Peyer's patch (tissue), 4 donors: ENCODE measurements at places on chromosomes 13 and 19. TPM values are rescaled to one million over a fixed set of nuclear protein-coding genes. Genes with fewer than 3 reads are reported as not detected.

- no peaks in the 10 kb centered on the region for H3K27me3 ChIP-seq
- H3K4me3 ChIP-seq: no peak overlapping the region
- H3K4me1 ChIP-seq: no peaks in the 10 kb centered on the region
- no peaks in the 10 kb centered on the region for H3K36me3 ChIP-seq
- peak overlapping the region; percentile 64 for H3K27ac ChIP-seq
- peak; percentile 67 for DNase-seq
Observed at GRCh38 chr13:42028113-42028799, 20.2 kb upstream of the DGKH start.

GRCh38 chr19:38971672-38972071 lies 3.9 kb downstream of the FBXO17 start:
- DNase-seq: no peak
- H3K27ac ChIP-seq: no peak overlapping the region
- H3K27me3 ChIP-seq: peaks cover 10% of the 10 kb centered on the region
- H3K36me3 ChIP-seq: no peaks in the 10 kb centered on the region

Gene PABPC3
- 0.40 TPM for total RNA-seq

- DNase-seq: no peak
- H3K27ac ChIP-seq: no peak overlapping the region
- H3K4me3 ChIP-seq: no peak overlapping the region
- H3K4me1 ChIP-seq: peaks cover 18% of the 10 kb centered on the region
- H3K27me3 ChIP-seq: no peaks in the 10 kb centered on the region
Observed at GRCh38 chr19:33296488-33296971, 5.8 kb downstream of the CEBPA start.

Gene ZNF560
- not detected for total RNA-seq

GRCh38 chr13:74145249-74145975 lies 11.2 kb upstream of the KLF12 start:
- no peak overlapping the region for H3K4me3 ChIP-seq
- no peaks in the 10 kb centered on the region for H3K27me3 ChIP-seq
- DNase-seq: no peak
- H3K36me3 ChIP-seq: no peaks in the 10 kb centered on the region
- H3K4me1 ChIP-seq: no peaks in the 10 kb centered on the region

DNA sequence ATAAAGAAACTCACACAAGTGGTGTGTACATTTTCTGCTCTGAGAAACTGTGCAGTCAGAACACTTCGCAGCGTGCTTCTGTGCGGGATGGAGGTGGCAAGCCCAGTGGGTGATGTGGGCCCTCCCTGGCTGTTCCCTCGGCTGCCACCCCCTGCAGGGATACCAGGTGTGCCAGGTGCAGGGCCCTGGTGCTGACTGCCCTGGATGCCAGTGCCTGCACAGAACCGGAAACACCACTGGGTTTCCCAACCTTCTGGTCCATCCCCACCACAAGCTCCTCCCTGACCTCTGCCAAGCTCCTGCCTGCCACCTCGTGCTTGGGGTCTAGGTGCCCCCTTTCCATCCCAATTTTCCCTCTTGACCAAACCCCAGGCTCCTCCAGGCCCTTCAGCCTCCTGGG lies 81.9 kb upstream of the MCF2L start:
- DNase-seq: no peak
- H3K4me1 ChIP-seq: no peaks in the 10 kb centered on the region
- H3K36me3 ChIP-seq: peaks cover 9% of the 10 kb centered on the region
- no peak overlapping the region for H3K27ac ChIP-seq
- no peaks in the 10 kb centered on the region for H3K27me3 ChIP-seq

Gene ARMC6
- 22.9 TPM for total RNA-seq

DNA sequence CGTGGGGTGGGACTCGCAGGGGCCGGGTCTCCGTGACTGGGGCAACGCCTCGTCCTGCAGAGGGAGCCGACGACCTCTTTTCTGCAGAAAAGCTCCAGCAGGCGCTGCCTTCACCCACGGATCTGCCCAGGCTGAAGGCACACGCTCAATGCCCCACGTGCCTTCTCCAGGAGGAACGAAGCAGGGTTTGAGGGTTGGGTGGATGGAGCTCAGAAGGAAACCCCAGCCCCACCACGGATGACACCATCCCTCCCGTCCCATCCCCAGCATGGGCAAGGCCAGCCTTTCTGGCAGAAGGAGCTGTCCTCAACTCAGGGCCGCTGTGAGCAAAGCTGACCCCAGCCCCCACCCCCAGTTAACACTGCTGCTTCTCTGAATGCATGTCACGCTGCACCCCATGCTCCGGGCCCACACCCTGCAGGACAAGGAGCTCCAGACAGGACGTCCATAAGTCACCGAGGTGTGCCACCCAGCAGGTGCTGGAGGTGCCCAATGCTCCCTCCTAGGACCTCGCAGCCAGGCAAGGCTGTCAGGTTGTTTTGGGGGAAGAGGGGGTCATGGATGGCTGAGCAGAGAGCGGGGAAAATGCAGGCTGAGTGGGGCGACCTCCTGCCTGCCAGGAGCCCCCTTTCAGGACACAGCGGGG lies 7.4 kb downstream of the C19orf25 start:
- H3K4me1 ChIP-seq: peaks cover 44% of the 10 kb centered on the region
- H3K4me3 ChIP-seq: no peak overlapping the region
- DNase-seq: no peak
- H3K36me3 ChIP-seq: peaks cover 17% of the 10 kb centered on the region

DNA sequence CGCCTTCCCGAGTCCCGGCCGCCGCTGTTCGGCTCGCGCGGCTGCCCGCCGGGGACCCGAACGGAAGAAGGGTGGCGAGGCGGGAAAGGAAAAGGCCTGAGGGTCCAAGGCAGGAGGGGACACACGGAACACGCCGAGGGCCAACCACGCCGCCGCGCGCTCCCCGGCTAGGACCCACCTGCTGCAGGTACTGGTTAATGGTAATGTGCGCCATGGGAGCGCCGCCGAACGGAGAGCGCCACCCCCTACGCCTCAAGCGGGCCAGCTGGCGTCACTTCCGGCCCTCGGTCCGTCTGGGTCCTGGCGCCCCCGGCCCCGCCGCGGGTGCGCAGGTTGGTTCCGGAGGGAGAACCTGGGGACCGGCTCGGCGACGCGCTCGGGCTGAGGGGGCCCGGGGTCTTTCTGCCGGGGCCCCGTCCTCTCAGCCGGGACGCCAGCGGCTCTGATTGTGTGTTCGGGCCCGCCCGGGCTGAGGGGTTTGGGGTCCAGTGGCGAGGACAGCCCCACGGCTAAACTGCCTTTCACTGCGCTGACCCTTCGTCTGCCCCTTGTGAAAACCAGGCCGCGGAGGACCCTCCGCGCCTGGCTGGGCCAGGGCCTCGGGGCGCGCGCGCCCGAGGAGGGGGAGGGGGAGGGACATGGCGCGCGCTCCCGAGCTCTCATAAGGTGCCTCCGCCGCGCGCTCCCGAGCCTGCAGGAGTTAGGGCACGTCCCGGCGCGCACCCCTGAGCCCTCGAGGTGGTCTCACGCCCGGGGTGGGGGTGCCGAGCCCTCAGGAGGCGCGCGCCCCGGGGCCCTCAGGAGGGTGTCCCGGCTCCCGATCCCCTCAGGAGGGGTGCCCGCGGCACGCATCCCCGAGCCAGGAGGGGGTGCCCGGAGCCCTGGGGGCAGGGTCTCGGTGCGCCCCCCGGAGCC lies at the start of gene PCID2:
Gene PCID2, minus strand, starts transcription at position 249 of the 915 bp plus-strand sequence. Its CDS starts 35 bp downstream, at position 214.
- no peaks in the 10 kb centered on the region for H3K27me3 ChIP-seq
- no peaks in the 10 kb centered on the region for H3K36me3 ChIP-seq
- no peaks in the 10 kb centered on the region for H3K4me1 ChIP-seq
- peak within 1 kb of the TSS; percentile 100 for H3K27ac ChIP-seq

Gene SARS2
- total RNA-seq: 18.2 TPM

DNA sequence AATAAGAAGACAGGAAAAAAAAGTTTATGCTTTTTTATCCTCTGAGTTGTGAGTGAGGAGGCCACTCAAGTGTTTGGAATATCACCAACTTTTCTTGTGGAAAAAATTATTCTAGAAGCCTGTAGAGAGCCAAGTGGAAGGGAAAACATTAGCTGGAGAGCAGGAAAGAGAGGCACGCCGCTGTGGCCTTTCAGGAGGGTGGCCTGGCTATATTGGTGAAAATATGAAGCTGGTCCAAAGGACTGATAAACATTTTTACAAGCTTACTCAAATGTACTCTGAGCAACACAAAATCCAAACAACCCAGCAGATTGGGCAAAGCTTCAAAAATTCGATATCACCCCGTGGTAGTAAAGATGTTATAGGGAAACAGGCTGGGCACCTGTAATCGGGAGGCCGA lies 2.3 kb upstream of the EIF3G start:
- peaks cover 6% of the 10 kb centered on the region for H3K4me1 ChIP-seq
- H3K36me3 ChIP-seq: peaks cover 8% of the 10 kb centered on the region
- peak overlapping the region; percentile 75 for H3K27ac ChIP-seq
- no peak for DNase-seq
- no peak overlapping the region for H3K4me3 ChIP-seq

Gene EID2B
- total RNA-seq: 1.1 TPM

DNA sequence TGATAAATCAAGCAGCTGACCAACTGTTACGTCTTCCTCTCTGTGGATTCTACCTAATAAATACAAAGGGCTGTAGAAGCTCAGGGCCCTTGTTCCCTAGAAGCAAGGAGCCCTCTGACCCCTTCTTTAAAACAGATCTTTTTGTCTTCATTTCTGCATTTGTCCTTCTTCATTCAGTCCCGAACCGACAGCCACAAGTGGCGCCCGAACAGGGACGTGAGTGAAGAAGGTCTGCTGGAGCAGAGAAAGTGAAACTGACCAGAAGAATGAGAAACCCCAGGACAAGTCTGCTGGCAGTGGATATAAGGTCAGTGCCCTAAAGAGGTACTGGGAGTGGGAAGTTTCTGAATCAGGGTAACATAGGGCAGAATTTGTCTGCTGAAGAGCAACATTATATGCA lies 13.1 kb downstream of the ZNF773 start:
- DNase-seq: no peak
- no peak overlapping the region for H3K4me3 ChIP-seq
- no peaks in the 10 kb centered on the region for H3K27me3 ChIP-seq
- H3K4me1 ChIP-seq: no peaks in the 10 kb centered on the region

Gene DACH1
- 63.5 TPM for total RNA-seq

Gene PEG3
- total RNA-seq: 5.8 TPM

DNA sequence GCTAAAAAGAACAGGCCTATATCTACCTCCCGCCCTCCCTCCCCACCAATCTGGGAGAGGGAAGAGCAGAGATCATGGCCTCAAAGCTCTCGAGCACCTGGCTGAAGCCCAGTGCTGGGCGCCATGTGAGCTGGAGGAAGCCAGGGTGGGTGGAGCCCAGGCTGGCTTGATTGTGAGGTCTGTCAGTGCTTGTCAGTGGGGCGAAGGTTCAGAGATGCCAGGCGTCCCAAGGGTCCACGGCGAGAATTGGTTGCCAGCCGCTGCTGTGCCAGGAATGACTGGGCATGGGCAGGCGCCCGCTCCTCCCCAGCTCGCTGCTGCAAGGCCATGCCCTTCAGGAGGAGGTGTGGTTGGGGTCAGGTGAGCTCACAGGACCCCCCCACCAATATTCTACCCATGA lies 11.5 kb downstream of the BEST2 start:
- DNase-seq: no peak
- no peak overlapping the region for H3K27ac ChIP-seq
- H3K27me3 ChIP-seq: no peaks in the 10 kb centered on the region

Gene ENOX1
- 0.27 TPM for total RNA-seq

GRCh38 chr13:110944121-110944967 lies 29.5 kb upstream of the ANKRD10 start:
- DNase-seq: no peak
- H3K27me3 ChIP-seq: no peaks in the 10 kb centered on the region
- H3K4me1 ChIP-seq: no peaks in the 10 kb centered on the region
- H3K36me3 ChIP-seq: no peaks in the 10 kb centered on the region
- no peak overlapping the region for H3K4me3 ChIP-seq

DNA sequence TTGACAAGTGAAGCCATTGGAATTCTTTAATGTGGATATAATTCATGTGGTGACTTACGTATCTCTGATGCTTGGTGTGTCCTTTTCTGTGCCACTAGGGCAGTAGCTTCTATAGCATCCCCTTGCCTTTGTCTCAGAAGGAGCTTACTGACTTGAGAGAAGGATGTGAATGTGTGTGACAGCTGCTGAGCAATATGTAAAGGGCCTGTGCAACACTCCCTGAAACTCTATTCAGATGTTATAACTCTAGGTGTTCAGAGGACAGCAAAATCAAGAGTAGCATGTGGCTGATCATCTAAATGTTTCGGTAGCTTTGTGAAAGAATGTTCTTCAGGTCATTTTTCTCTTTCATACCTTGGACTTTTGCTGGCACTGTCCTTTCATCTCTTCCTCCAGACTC lies 189.5 kb downstream of the LMO7 start:
- no peaks in the 10 kb centered on the region for H3K36me3 ChIP-seq
- H3K27me3 ChIP-seq: no peaks in the 10 kb centered on the region
- DNase-seq: no peak
- no peak overlapping the region for H3K4me3 ChIP-seq
- H3K4me1 ChIP-seq: no peaks in the 10 kb centered on the region

Gene TUBB4A
- total RNA-seq: 0.54 TPM

DNA sequence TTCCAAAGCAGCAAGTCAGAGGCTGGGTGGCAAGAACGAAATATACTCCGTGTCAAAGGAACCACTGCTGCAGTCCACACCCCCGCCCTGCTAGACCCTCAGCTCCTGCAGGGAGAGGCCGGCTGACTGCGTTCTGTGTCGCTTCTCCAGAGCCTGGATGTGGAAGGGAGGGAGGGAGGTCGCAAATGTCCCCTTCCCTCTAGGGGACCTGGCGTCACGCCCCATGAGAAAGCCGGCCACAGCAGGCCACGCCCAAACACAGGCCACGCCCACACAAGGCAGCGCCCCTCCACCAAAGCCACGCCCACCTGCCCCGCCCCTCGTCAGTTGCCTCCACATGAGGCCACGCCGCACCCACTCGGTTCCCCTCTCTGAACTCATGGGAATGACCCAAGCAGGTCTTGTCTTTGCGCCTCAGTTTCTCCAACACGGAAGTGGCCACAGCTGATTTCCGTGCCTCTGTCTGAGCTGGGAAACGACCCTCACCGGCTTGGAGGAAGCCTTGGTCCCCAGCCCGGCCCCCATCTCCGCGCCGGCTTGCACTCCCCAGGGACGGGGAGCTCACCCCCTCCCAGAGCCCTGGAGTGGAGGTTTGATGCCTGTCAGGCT lies 38.4 kb upstream of the TCF3 start:
- H3K4me3 ChIP-seq: no peak overlapping the region
- H3K27ac ChIP-seq: no peak overlapping the region
- H3K27me3 ChIP-seq: no peaks in the 10 kb centered on the region
- H3K4me1 ChIP-seq: no peaks in the 10 kb centered on the region
- DNase-seq: peak; percentile 70
- H3K36me3 ChIP-seq: no peaks in the 10 kb centered on the region

DNA sequence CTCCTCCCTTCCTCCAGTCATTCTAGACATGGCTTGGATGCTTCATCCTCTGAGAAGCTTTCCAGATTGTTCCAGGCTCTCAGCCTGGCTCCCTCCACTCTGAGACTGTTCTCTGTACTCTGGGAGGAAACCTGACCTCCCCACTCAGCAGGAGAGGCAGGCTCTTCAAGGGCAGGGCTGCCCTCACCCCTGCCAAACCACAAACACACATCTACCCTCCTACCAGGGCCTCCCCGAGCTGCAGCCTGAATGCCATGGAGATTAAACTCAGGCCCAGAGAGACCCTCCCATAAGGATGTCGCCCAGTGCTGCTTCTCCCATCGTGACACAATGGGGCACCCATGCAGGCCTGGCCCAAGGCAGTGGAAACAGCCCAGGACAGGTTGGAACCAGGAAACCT lies 16.2 kb downstream of the NUMBL start:
- H3K27ac ChIP-seq: no peak overlapping the region
- H3K27me3 ChIP-seq: no peaks in the 10 kb centered on the region
- DNase-seq: no peak

- no peak for DNase-seq
- H3K36me3 ChIP-seq: peaks cover 9% of the 10 kb centered on the region
- H3K4me1 ChIP-seq: no peaks in the 10 kb centered on the region
- H3K4me3 ChIP-seq: no peak overlapping the region
- H3K27me3 ChIP-seq: no peaks in the 10 kb centered on the region
Observed at GRCh38 chr13:111217641-111218040, 102.5 kb downstream of the ARHGEF7 start.

- H3K36me3 ChIP-seq: no peaks in the 10 kb centered on the region
- no peak overlapping the region for H3K4me3 ChIP-seq
- peak overlapping the region; percentile 57 for H3K27ac ChIP-seq
- H3K27me3 ChIP-seq: no peaks in the 10 kb centered on the region
Observed at GRCh38 chr13:98454389-98454881, 122.5 kb downstream of the STK24 start.
